ENCODE measurements at places on chromosomes 2 and 18. TPM values are rescaled to one million over a fixed set of nuclear protein-coding genes. Genes with fewer than 3 reads are reported as not detected.

GRCh38 chr18:32259553-32259952 lies 69.7 kb downstream of the MEP1B start:
- H3K27ac ChIP-seq, result no peak overlapping the region
- H3K27me3 ChIP-seq, result peaks cover 8% of the 10 kb centered on the region
- H3K36me3 ChIP-seq, result no peaks in the 10 kb centered on the region
- no peak overlapping the region for H3K4me3 ChIP-seq

DAW1 gene
- 1.6 TPM for total RNA-seq

ATOH8 gene
- 1.8 TPM for total RNA-seq

DNA sequence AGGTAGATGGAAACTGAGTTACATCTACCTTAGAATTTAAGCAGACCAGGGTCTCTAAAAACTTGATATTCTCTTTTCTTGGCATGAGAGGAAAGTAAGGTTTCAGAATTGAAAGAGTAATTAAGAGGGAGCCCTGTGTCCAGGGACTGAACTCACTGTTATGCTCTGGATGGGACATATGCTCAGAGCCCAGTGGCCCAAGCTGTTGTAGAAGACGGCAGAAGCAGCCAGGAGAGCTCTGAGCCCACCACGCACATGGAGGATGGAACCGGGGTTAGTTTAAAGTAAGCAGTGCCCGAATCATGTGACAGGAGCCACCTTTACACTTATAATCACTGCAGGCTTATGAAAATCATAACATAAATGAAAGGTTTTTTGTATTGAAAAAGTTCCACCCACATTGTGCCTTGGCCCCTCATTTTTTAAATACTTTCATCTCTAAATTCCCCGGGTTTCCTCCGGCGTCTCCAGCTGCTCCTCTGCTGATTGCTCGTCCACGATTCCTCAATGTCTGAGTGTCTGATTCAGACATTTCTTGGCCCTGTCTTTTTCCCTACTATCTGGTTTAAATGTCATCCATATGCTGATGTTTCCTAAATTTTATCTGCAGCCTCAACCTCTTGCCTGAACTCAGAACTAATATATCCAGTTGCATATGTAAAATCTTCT lies 36.1 kb upstream of the SPTBN1 start:
- no peak overlapping the region for H3K4me3 ChIP-seq
- no peak overlapping the region for H3K27ac ChIP-seq

DNA sequence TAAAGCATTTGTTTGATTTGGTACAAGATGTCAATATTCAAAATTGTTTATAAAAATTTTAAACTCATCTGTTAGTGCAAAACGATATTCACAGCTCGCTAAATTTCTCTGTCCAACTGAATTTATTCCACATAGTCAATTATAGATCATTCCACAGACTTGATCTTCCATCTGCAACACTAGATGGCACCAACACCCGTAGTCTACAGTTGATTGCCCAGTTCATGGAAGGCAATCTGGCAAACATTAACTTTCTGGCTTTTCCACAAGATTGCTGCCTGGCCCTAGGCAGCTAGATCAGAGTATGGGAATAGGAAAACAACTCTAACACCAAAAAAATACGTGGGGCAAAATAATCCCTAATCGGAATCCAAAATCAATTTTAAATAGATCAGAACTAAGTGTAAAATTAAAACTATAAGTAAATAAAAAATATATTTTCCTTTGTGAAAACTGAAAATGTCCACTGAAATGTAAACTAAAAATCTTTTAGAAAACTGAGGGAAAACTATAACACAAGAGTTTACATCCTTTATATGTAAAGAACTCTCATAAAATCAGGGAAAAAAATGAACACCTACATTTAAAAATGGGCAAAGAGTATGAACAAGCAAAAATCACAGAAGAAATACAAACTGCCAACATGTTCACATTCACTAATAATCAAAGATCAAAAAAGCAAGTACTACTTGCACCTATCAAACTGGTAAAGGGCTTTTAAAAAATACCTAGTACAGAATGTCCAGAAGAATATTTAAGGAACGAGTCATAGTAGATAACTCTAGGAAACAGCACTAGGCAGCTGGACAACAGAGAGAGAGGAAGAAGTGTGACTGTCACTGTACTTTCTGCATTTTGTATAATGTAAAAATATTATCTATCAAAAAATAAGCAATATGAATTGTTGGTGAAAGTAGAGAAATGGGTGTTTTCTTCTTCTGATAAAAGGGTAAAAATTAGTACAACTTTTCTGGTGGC lies 35.0 kb downstream of the RTN4 start:
- H3K27ac ChIP-seq, result peak overlapping the region; percentile 72
- H3K4me3 ChIP-seq, result no peak overlapping the region
- peaks cover 57% of the 10 kb centered on the region for H3K4me1 ChIP-seq
- H3K36me3 ChIP-seq, result peaks cover 4% of the 10 kb centered on the region

ASB18 gene
- total RNA-seq, result not detected

DNA sequence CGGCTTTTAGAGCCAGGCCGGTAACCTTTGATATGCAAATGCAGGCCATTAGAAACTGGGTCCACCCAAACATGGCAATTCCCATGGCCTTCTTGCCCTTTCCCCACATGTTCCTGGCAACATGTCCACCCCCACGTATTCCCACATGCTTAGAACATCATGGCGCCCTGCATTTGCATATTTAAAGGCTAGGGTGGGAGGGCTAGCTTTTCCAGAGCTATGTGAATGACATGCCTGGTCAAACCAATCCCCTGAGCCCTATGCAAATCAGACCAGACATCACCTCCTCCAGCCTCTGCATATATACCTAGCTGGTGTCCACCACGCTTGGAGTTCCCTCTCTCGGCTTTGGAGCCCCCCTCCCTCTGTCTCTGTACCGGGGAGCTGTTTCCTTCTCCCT lies 481.9 kb downstream of the CDH2 start:
- H3K4me1 ChIP-seq, result no peaks in the 10 kb centered on the region
- DNase-seq, result no peak
- H3K27me3 ChIP-seq, result no peaks in the 10 kb centered on the region
- no peak overlapping the region for H3K27ac ChIP-seq
- H3K36me3 ChIP-seq, result no peaks in the 10 kb centered on the region

ACVR1C gene
- 0.10 TPM for total RNA-seq

DNA sequence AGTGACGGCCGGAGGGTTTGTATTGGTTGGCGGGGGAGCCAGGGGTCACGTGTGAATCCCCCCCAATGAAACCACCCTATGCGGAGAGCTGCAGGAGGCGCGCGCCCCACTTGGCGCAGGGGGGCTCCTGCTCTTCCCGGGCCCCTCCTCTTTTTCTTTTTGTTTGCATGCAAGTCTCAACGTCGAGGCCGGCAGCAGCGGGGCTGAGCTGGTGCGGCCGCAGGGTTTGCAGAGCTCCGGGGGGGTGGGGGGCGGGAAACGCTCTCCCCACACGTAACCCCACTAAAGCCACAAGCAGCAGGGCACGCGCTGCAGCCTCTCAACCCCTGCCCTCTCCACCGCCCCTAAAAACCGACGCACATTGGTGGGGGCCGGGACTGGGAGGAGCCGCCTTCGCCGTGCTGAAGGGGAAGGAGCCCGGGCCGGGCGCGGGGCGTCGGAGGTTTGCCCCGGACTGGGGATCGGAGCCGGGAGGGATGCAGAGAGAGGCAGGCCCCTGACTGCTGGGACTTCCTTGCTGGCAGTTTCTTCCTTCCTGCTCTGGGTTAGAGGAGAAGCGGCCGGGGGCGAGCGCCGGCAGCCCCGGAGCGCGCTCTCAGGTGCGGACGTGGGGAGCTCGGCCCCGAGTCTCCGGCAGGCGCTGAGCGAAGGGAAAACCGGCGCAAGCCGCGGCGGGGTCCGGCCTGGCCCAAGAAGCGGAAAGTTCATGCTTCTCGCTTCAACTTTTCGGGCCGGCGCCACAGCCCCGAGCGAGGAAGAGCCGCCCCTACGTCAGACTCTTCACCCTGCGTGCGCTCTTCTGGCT lies 864 bp downstream of the LBH start:
- H3K36me3 ChIP-seq, result peaks cover 19% of the 10 kb centered on the region
- DNase-seq, result peak; percentile 73
- H3K4me3 ChIP-seq, result peak overlapping the region; percentile 96

DNA sequence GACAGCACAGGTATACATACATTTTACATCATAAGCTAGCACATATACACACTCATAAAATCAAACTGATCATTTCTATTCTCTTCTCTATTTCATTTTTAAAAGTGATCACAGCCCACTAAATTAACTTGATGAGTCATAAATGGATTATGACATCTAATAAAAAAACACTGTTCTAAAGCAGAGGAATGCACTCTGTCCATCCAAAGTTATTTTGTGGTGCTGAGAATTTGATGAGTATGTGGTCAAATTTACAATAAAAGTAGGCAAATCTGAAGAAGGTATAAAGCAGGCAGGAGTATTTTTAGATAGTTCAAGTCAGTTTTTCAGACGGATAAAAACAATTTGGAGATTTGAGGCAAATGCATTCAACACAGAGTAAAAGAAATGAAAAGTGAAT lies 104.4 kb downstream of the NOL4 start:
- no peaks in the 10 kb centered on the region for H3K4me1 ChIP-seq
- H3K4me3 ChIP-seq, result no peak overlapping the region
- H3K27ac ChIP-seq, result no peak overlapping the region
- no peaks in the 10 kb centered on the region for H3K36me3 ChIP-seq
- H3K27me3 ChIP-seq, result no peaks in the 10 kb centered on the region

C1GALT1C1L gene
- 0.31 TPM for total RNA-seq

DNA sequence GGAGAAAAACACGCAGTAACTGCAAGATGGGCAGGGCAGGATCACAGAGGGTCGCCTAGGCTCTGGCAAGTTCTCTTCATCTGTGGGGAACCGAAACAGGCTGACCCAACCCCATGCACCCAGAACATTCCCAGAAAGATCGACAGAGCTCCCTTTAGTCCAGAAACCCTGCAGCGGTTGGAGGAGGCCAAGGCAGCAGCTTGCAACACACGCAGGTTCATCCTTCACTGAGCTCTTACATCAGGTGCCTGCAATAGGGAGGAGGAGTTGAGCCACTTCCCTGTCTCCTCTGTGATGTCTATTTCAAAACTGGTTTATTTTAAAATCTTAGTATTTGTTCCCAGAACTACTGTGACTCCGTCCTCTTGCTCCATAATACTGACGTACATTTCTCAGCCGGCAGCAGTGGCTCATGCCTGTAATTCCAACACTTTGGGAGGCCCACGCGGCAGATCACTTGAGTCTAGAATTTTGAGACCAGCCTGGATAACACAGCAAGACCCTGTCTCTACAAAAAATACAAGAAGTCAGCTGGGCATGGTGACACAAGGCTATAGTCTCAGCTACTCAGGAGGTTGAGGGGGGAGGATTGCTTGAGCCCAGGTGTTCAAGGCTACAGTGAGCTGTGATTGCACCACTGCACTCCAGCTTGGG lies 11.5 kb upstream of the SLC11A1 start:
- no peak for DNase-seq
- H3K27me3 ChIP-seq, result peaks cover 5% of the 10 kb centered on the region
- peaks cover 3% of the 10 kb centered on the region for H3K4me1 ChIP-seq
- no peak overlapping the region for H3K27ac ChIP-seq

- no peak overlapping the region for H3K27ac ChIP-seq
- DNase-seq, result no peak
Measured at GRCh38 chr2:230593765-230594164, 118.9 kb upstream of the CAB39 start.

DNA sequence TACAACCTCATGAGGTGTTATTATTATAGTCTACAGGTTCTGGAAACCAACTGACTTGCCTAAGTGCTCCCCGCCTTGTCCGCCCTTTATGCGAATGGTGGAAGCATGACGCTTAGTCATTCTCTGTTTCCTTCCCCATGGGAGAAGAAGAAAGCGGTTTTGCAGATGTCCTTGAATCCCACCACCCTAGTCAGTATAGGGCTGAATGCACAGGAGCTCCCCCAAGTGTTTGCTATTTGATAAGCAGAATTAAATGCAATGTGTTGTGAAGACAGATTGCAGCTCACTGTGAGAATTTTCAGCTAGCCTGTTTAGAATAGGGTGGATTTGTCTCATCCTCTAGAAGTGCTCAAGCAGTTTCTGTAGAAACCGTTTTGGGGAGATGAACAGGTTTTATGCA lies 652.0 kb downstream of the DCC start:
- no peak overlapping the region for H3K4me3 ChIP-seq
- H3K4me1 ChIP-seq, result no peaks in the 10 kb centered on the region
- peak; percentile 36 for DNase-seq
- no peaks in the 10 kb centered on the region for H3K27me3 ChIP-seq
- H3K27ac ChIP-seq, result no peak overlapping the region
- H3K36me3 ChIP-seq, result no peaks in the 10 kb centered on the region

VIL1 gene
- 0.44 TPM for total RNA-seq

DNA sequence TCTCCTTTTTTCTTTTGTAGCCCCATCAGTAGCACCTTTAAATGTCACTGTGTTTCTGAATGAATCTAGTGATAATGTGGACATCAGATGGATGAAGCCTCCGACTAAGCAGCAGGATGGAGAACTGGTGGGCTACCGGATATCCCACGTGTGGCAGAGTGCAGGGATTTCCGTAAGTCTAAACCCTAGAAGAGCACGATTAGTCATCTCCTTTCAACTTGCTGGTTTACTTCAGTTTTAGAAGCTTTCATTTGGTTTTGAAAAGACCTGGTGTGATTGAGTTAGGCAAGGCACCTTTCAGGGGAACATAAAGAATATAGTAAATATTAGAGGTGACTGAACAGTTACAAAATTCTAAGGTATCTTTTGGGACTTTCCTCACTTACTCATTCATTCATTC lies 72.2 kb upstream of the TMEM87B start:
- peaks cover 17% of the 10 kb centered on the region for H3K36me3 ChIP-seq
- no peak for DNase-seq
- H3K4me3 ChIP-seq, result no peak overlapping the region
- peaks cover 2% of the 10 kb centered on the region for H3K27me3 ChIP-seq
- H3K4me1 ChIP-seq, result peaks cover 8% of the 10 kb centered on the region

FN1 gene
- total RNA-seq, result 1,159 TPM

- H3K36me3 ChIP-seq, result no peaks in the 10 kb centered on the region
- DNase-seq, result no peak
- peaks cover 2% of the 10 kb centered on the region for H3K27me3 ChIP-seq
Measured at GRCh38 chr2:197130318-197130717, 180.3 kb downstream of the ANKRD44 start.

DNA sequence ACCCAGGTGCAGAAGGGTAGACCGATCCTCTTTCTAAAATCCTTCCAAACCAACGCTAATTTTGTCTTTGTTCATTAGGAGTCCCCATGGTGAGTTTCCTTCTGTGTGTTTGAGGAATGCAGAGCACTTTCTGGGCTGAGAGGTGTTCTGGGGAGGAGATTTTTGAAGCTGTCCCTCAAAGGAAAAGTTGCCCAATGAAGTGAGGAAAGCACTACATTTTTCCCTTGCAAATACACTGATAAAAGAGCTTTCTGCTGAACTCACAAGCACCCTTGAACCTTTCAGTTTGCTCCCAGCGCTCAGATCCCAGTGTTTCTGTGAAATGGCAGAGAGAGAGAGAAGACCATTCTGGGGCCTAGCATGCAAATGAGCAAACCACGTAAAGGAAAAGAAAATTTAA lies 299.6 kb upstream of the FANCL start:
- H3K27me3 ChIP-seq, result peaks cover 1% of the 10 kb centered on the region
- H3K36me3 ChIP-seq, result no peaks in the 10 kb centered on the region
- peaks cover 18% of the 10 kb centered on the region for H3K4me1 ChIP-seq
- DNase-seq, result peak; percentile 9

RND3 gene
- 2.9 TPM for total RNA-seq

SPP2 gene
- total RNA-seq, result not detected

CYS1 gene
- 7.3 TPM for total RNA-seq

- H3K4me3 ChIP-seq, result no peak overlapping the region
- H3K36me3 ChIP-seq, result peaks cover 3% of the 10 kb centered on the region
- DNase-seq, result no peak
Measured at GRCh38 chr2:204611017-204611631, 65.8 kb downstream of the PARD3B start.

OR6B2 gene
- 0.23 TPM for total RNA-seq

Measured in endothelial cell (in vitro differentiated cells).